ENCODE measurements at places on chromosomes 11 and 22. TPM values are rescaled to one million over a fixed set of nuclear protein-coding genes. Genes with fewer than 3 reads are reported as not detected.

SCUBE1 gene
- total RNA-seq, result 2.9 TPM

DNA sequence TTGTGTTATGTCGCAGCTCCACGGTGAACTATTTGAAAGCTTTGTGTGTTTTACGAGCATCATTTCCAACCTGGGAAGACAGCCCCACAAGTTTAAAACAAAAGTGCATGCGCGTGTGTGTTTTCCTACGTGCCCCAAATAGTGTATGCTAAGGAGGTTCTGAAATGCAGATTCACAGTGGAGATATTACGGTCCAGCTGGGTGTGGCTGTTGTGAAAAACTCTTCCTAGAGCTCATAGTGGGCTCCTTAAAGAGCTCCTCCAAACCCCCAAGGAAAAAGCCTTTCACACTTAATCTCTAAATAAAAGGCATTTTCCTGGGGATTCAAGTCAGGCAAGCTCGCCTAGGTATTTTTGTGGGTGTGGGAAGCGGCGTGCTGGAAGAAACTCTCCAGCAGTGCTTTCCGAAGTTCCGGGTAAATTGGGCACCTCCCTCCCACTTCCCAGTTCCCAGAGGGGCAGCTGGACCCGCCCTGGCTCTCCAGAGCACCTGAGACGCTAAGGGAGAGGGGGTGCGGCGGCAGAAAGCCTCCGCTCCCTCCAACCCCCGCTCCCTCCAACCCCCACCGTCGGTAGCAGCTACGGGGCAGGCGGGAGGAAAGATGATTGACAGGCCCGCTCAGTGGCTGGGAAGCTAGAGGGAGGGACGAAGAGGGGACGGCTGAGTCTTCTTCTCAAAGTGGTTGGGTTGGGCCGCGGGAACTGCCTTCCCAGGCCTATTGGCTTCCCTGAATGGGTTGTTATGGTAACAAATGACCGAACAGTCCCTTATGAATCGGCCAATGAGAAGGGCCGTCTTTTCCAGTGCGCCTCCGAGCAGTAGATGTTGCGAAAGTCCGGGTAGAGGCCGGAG is 561 bp upstream of the PCF11 start:
- DNase-seq, result peak; percentile 99

GRCh38 chr11:12900496-12900895 is 108.6 kb upstream of the RASSF10 start:
- DNase-seq, result no peak

- peak; percentile 78 for DNase-seq
Observed at GRCh38 chr11:65506772-65507505, 8.1 kb downstream of the MALAT1 start.

- no peak for DNase-seq
Observed at GRCh38 chr11:62463121-62463542, 44.3 kb downstream of the SCGB1A1 start.

DNA sequence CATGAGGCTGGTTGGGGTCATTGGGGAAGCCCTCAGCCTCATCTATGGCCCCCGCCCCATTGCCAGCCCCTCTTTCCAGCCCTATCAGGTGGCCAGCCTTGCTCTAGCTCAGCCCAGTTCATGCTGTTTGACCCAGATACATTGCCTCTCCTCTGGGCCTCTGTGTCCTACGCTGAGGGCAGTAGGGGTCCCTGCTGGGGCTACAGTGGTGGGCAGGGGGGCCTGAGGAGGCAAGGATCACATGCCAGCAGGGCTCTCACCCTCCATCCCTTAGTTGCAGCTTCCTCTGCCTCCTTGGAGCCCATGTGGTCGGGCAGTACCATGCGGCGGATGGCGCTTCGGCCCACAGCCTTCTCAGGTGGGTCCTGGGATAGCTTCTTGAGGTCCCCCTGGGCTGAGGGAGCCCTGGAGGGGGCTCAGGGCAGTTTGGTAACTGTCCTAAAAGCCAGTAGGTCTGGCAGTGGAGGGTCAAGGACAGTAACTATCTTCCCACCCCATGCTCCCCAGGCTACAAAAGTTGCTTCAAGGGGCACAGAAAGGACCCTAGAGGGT is 19.2 kb downstream of the EMID1 start:
- peak; percentile 57 for DNase-seq

GRCh38 chr22:47169801-47170140 is 407.3 kb downstream of the TBC1D22A start:
- peak; percentile 54 for DNase-seq

GRCh38 chr22:42277988-42278776 is 7.7 kb upstream of the TCF20 start:
- no peak for DNase-seq

APOBEC3B gene
- 0.64 TPM for total RNA-seq

DNA sequence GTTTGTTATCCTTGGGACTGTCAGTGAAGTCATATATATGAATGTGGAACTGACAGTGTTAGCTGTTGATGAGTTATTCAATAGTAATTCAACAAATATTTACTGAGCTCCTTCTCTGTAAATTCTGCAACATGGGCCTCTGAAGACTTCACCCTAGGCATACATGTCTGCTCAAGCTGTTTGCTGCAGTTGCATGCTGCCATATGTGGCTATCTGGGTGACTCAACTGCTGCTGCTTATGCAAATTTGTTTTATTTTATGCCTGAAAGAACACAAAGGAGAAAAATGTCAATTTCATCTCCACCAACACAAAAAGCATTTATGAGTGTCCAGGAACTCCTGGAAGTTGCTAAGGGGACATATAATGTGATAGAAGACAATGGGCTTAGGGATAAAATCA is 417.6 kb downstream of the AASDHPPT start:
- DNase-seq, result no peak

Data from ascending aorta (tissue), 2 donors.